Activated T-cell treated with anti-CD3 and anti-CD28 coated beads for 24 hours (primary cell): ENCODE measurements at places on chromosomes 3 and 15.

GRCh38 chr15:52143873-52144272, 31.3 kb upstream of the BCL2L10 start:
- no peak for DNase-seq

GRCh38 chr3:57852896-57853295, 96.8 kb downstream of the SLMAP start:
- no peak for DNase-seq

DNA sequence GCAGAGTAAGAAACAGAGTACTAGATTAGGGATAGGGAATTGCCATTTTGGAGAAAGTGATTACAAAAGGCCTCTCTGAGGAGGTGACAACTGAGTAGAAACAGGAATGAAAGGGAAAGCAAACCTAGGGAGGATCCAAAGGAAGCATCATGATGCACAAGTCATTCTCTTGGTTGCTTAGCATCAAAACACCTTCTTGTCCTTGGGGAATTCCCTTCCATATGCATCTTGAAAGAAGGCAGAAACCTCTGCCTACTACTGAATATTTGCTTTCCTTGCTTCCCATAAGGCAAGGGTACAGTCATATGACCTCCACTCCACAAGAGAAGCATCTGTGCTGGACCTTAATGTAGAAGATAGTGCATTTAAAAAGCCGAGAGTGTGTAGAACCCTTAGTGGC, 24.1 kb downstream of the GABPB1 start:
- no peak for DNase-seq

GRCh38 chr3:52253314-52254304, 8.1 kb downstream of the PPM1M start:
- DNase-seq = peak; percentile 71

GRCh38 chr3:99781761-99782160, 35.9 kb upstream of the CMSS1 start:
- DNase-seq = no peak

DNA sequence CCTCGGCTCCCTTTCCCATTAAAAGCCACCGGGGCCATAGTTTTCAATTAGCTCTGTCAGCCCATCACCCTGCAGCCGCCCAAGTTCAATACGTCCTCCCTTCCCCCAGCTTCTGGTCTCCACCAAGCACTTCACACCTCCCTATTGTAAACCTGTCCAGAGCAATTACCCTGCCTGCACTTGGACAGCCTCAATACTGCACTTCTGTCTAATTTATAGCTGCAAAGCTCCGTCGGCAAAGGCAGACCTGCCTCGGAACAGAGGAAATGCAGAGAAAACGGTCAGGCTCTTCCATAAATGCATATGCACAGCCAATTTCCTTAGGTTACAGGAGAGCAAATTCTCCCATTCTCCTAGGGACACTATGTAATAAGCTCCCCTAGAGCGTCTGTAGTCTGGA, 21.9 kb downstream of the LRIG1 start:
- no peak for DNase-seq

- DNase-seq = no peak
Measured at GRCh38 chr3:72515281-72515680, 333.0 kb downstream of the SHQ1 start.

DNA sequence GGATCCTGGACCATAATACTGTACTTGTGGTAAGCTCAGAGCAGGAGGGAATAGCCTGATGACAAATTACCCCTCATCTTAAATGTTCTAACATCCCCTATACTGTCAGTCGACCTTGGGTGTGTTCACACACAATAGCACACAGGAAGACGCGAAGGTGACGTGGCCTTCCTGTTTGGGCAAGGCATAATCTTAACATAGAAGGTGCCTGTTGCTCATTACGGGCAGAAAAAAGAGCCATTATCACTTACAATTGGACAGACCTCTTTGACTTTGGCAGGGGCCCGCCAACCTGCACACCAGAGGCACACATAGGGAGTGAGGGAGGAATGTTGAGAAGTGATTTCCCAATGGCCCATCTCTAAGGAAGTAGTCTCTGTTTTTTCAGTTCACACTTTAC, 144.2 kb downstream of the ANO10 start:
- DNase-seq = peak; percentile 41

DNA sequence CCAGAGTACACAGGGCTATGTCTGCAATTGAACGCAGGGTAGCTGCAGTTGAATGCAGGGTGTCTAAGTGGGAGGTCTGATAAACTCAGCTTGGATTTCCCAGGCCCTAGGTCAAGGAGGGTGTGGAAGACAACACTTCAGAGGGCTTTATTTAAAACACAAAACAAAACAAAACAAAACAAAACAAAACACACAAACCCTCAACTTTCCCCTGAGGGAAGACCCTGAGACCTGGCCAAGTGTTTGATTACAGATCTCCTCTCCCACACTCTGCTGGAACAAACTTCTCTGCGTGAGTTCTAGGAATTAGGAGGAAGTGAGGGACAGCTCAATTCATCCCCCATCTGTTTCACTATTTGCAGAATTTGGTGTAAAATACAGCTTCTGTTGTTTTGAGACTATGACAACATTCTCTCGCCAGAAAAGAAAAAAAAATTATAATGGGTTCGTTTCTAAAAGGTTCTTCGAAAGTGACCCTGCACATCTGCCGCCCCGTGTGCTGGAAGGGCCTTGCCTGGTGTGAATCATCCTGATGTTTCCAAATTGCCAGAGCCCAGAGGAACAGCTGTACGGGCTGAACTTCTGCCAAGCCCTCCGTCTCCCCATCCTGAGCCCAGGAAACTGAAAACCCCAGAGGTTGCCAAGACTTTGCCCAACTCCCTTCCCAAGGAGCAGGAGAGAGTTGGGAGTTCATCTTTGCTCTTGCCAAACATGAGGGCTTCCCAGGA, 73.3 kb upstream of the RAD18 start:
- no peak for DNase-seq

- DNase-seq = no peak
Measured at GRCh38 chr3:188353426-188353825, 199.5 kb downstream of the LPP start.

DNA sequence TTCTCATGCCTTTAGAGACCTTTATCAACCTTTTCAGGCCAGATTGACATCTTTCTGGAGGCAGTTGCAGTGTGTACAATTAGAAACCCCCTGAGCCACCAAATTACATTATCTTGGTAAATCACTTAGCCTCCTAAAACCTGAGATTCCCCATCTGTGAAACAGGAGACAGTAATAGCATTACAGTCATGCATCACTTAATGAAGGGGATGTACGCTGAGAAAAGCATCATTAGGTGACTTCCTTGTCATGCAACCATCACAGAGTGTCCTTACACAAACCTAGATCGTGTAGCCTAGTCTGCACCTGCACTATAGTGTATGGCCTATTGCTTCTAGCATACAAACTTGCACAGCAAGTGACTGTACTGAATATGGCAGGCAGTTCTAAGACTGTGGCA, 400.8 kb upstream of the CNTN3 start:
- DNase-seq = no peak

GRCh38 chr15:99616773-99617342, 51.1 kb downstream of the MEF2A start:
- no peak for DNase-seq

DNA sequence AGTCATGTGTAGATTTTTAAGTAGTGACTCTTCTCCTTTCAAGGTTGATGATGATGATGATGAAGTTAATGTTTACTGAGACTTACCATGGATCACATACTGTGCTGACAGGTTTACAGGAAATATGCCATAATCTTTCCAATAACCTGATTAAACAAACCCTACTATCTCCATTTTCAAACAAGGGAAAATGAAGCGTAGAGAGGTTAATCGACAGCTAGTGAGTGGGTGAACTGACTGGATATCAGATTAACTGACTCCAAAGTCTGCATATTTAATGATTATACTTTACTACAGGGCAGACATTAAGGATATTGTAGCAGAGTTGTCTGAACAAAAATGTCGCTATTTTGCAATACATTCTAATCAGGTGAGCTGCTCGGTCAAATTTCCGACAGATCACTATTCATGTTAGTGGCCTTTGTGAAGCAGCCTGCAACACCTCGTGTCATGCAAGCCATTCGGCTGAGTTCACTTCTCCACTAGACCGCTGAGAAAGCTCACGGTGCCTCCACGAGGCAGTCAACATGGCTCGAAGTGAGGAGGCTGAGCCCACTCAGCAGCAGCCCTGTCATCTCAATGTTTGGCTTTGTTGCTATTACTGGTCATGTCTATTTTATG, 264.2 kb downstream of the NFKBIZ start:
- no peak for DNase-seq

DNA sequence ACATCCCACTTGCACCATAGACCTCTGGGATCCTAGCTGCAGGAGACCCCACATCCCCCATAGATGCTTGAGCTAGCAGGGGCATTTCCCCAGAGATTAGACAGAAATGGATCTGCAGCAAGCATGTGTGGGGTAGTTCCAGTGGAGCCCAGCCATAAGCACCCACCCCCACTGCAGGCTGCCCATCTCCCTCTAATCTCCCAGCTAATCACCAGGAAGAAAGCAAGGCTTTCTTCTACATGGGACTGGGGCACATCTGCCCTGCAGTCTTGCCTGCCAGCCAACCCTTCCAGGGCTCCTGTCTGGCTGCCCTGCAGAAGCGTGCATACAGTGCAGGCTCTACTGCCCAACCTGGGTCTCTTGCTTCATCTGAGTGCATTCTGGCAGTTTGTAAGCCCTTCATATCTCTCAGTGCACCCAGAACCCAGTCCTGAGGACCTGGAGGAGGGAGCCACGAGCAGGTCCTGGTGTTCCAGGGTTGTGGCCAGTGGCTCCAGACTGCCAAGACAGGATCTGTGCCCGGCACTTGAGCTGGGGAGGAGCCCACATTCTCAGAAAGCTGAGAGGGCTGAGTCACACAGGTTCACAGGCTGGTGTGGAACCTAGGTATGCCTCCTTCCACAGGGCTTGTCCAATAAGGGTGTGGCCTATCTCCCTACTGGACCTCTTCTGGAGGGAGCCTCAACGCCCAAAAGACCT, 49.9 kb upstream of the IGSF11 start:
- DNase-seq = no peak

GRCh38 chr3:46278816-46279672, 36.8 kb downstream of the CCR3 start:
- DNase-seq = no peak

DNA sequence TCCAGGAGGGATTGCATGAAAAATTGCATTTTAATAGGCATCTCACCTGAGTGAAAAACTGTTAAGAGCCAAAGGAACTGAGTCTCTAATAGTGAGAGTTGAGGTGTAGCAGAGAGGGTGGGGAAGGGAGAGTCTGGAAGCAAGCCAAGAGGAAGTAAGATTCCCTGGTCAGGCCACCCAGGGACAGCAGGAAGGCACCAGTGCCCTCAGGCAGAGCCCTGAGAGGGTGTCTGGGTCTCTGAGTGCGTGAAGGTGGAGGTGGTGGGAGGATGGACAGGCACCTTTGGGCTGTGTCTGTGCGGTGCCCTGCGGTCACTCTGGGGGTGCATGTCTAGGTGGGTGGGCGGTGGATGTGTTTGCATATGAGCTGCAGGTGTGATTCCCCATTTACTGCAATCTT, 300.4 kb upstream of the ROPN1 start:
- DNase-seq = no peak

DNA sequence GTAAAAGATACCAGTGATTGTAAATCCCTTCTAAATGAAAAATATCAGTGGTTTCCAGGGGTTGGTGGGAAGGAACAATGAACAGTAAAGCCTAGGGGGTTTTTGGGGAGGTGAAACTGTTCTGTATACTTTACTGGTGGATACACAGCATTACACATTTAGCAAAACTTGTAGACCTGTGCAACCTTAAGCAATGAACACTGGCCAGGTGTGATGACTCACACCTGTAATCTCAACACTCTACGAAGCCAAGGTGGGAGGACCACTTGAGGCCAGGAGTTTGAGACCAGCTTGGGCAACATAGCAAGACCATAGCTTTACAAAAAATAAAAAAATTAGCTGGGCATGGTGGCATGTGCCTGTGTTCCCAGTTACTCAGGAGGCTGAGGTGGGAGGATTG, 1.8 kb downstream of the CCDC13 start:
- no peak for DNase-seq

DNA sequence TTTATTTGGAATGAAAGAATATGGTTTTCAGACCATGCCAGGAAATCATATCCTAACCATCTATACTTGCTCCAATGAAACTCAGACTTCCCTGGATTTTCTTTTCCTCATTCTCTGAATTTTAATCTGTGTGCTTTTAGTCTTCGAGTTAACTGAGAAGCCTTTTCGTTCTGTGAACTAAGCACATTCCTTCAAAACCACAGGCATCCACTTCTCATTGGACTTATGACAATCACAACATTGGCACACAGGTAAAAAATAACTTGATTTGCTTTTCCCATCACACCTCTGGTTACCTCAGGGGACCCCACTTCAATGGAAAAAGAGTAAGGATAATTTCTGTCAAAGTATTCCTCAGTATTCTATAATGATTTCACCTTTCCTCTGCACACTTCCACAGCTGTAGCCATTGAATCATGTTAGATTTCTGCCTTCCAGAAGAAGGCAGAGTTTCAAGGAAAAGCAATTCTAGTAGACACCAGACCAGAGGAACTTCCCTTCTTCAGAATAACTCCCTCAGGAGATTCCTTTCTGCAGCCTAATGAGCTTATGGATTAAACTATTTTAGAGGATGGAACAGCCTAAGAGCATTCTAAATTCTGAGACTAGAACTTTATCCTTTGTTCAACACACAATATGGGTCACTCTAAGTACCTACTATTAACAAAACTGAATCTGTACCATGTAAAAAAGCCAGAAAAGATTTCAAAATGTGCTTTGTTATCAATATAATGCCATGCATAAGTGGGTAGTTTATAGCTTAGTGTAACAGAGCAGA, 15.9 kb downstream of the COMMD2 start:
- no peak for DNase-seq

GRCh38 chr3:46935168-46935858, 41.2 kb downstream of the CCDC12 start:
- DNase-seq = no peak

DNA sequence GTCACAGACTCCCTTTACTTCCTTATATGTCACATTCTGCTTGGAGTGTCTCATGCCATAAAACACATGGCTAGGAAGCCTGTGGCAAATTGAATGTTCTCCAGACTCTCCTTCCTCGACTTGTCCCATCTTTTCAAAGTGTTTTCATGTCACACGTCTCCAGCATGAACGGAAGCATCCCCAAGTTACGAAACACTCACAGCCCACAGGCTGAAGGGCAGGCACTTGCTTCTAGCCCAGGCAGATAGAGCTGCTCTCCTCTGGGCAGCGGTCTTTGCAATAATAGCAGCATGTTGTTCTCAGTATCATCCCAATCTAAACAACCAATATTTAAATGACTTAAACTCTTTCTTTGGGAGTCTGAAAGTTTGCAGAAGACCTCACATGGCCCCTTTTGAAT, 85.3 kb upstream of the ADAMTS9 start:
- no peak for DNase-seq

GRCh38 chr3:139286825-139287224, 57.0 kb upstream of the MRPS22 start:
- no peak for DNase-seq

- DNase-seq = no peak
Measured at GRCh38 chr3:87228316-87228715, 1.2 kb downstream of the CHMP2B start.

GRCh38 chr15:78565951-78566774, 843 bp downstream of the CHRNA5 start:
- no peak for DNase-seq
